ENCODE measurements at places on chromosomes 2 and 18.

DNA sequence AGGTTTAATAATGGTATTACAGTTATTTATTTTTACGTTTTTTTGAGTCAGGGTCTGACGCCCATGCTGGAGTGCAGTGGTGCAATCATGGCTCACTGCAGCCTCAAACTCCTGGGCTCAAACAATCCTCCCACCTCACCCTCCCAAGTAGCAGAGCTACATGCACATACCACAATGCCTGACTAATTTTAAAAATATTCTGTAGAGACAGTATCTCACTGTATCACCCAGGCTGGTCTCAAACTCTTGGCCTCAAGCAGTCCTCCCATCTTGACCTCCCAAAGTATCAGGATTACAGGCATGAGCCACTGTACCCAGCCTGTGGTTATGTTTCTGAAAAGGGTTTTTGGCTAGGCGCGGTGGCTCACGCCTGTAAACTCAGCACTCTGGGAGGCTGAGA is 120.8 kb downstream of the ESCO1 start:
- no peak for DNase-seq

GRCh38 chr2:79292958-79293315 is 133.4 kb upstream of the REG3A start:
- no peak for DNase-seq

- DNase-seq = no peak
Measured at GRCh38 chr2:43636621-43637020, 439 bp upstream of the PLEKHH2 start.

DNA sequence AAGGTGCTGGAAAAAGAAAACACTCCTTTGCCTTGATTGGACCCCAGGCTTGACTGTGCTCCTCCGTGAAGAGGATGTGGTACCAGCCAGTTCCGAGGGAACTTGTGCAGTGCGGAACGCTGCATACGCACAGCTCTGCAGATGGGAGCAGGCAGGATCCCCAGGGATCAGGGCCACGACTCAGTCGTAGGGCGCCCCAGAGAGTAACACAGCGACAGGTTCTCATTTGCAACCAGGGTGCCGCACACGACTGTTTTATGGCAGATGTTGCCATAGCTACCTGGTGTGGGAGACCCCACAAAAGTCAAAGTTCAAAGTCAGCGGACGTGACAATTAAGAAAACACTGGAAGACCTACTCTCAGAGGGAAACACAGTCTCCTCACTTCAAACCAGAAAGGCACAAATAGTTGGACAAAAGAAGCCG is 779 bp downstream of the MALL start:
- DNase-seq = no peak

- DNase-seq = no peak
Measured at GRCh38 chr2:200743042-200743676, 68.6 kb upstream of the BZW1 start.

DNA sequence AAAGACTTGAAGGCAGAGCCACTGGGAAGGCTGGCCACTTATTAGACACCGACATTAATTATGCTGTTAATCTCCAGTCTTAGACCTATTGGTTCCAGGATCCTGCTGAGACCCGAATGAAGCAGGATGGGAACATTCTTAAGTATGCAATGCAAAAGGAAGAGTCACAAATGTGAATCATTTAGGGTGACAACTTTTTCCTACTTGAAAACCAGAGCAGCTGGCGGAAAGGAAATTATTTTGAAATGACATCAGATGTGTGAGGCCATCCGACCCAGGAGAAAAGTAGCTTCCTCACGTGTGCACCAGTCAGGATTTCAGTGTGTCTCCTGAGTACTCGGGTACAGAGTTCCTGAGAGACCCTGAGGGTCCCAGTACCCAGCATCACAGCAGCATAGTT is 222.9 kb upstream of the NCKAP5 start:
- no peak for DNase-seq

DNA sequence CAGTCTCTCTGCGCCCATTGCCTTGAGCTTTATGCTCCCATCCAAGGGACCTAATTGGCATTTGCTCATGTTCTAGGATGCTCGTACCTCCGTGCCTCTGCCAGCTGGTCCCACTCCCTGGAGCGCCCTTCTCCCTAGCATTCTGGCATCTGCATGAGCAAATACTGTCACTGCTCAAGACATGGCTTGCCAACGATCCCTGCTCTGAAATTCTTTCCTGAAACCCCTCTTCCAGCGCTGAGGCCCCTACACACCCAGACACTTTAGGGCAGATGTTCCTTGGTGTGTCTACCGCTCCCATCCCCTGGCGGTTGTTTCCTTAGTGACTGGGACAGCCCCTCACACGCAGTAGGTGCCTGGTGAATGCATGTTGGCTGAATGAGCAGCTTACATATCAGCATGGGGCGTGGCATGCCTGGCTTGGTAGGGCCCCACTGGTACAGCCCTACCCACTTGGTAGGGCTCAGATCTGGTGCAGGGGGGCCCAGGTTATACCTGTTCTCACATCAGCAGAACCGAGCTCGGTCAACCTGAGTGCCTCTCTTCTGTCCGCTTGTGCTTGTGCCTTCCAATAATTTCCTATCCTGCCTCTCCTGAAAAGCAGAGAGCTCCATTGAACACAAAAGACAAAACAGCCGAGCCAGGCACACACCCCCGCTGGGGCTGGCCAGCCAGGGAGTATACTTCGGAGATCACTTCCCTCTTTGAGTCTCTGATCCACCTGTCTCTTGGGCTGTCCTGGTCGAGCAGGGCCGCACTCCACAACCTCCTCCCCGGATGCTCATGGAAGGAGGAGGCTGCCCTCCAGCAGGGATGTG is 59.2 kb downstream of the INHBB start:
- no peak for DNase-seq

- DNase-seq = peak; percentile 64
Measured at GRCh38 chr18:24118750-24119577, 19.9 kb upstream of the CABYR start.

DNA sequence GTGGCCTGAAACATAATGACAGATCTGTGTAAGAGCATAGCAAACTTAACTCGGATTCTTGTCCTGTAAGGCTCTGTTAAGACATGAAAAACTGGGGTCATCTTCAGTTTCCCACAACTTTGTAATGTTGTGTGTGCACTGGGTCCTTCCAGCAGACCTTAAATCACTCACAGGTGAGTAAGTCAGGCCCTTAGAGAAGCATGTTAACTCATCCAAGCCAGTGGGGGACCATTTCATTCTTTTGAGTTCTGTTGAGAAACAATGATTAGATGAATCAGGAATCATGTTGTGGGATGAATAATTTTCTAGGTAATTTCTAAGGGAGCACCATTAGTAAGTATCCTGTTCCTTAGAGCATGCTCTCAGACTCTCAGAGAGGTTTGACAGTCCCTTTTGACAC is 167.1 kb downstream of the ESCO1 start:
- DNase-seq = no peak

- no peak for DNase-seq
Measured at GRCh38 chr2:6089474-6089873, 397.3 kb downstream of the SOX11 start.
